HTR-8/SVneo (cell line): ENCODE measurements at places on chromosomes 4 and X.

- no peak for DNase-seq
Measured at GRCh38 chr4:169245061-169245460, 25.7 kb downstream of the SH3RF1 start.

GRCh38 chr4:183241721-183242151 is 78.3 kb downstream of the CLDN22 start:
- no peak for DNase-seq

- DNase-seq = no peak
Measured at GRCh38 chrX:40171513-40172400, 74.0 kb upstream of the BCOR start.

DNA sequence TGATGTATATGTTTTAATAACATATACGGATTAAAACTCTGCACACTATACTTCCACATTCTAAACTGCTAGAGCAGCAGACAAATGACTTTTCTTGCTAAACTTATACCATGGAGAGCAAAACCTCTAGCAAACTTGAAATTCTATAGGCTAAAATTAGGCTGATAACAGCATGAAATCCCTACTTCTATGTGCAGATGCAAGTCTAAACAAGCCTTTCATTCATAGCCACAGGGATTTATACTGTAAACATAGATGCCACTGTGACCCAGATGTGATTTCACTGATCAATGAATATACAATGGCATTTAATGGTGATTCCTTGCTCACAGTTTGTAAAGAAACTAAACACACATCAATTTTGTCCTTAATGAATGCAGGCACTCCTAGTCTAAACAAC is 151.0 kb downstream of the ANTXR2 start:
- DNase-seq = no peak

DNA sequence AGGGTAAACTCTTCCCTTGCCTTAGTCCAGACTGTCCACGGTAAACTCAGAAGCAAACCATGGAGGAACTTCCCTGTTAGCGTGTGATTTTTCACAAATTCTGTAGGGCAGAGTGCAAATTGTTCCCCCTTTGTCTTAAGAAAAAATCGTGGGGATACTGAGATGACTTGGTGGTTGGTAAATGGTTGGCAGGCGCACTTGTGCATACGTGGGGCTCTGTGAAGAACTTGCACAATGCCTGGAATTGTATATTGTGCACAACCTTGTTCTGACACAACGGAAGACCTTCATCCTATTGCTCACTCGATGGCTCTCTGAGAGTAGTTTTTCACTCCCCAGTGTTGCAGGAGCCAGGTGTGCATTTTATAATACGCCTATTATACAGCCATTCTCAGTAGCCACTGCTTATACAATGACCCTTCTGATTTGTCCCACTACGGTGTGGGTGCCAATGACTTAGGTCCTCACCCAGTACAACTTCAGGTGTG is 150.0 kb downstream of the SPRY1 start:
- no peak for DNase-seq

GRCh38 chrX:40266490-40267333 is 169.0 kb upstream of the BCOR start:
- peak; percentile 66 for DNase-seq

- DNase-seq = no peak
Measured at GRCh38 chr4:168264903-168265302, 53.6 kb downstream of the DDX60 start.

DNA sequence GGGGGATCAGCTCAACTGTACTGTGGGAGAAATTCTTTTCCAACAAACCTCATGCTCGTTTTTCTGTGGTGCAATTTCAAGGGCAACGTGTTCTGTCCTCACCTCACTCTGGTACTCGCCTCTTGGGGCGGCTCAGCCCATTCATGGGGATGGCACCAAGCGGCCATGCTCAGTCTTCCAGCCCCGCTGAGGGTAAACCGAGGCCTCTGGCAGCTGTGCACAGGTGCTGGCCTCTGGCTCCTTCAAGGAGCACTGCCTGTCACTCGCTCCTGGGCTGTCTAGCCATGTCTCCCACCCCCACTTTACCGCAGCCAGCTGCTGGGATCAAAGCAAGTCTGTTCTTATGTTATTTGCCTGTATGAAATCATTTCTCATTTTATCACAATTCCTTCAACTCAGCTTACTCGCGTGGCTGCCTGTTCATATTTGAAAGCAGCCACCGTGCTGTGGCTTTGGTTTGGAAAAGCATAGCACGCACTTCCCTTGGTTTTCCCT is 70.2 kb downstream of the MTMR1 start:
- no peak for DNase-seq
